ENCODE measurements at places on chromosomes 6 and 20.

DNA sequence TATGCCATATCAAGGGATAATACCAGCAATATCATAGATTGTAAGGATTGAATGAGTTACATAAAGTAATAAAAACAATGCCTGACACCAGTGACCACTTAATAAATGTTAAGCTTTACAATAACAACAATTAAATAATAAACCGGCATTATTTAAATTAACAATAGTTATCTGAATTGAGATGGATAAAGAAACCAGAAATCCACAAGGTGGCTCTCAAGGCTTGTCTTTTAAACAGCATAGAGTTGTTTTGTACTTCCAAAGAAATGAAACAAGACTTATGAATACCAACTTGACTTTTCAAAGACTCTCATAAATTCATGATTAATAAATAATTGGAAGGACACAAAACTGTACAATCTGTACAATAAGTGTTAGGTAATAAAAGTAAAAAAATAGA is 203.1 kb downstream of the ASCC3 start:
- DNase-seq: no peak

DNA sequence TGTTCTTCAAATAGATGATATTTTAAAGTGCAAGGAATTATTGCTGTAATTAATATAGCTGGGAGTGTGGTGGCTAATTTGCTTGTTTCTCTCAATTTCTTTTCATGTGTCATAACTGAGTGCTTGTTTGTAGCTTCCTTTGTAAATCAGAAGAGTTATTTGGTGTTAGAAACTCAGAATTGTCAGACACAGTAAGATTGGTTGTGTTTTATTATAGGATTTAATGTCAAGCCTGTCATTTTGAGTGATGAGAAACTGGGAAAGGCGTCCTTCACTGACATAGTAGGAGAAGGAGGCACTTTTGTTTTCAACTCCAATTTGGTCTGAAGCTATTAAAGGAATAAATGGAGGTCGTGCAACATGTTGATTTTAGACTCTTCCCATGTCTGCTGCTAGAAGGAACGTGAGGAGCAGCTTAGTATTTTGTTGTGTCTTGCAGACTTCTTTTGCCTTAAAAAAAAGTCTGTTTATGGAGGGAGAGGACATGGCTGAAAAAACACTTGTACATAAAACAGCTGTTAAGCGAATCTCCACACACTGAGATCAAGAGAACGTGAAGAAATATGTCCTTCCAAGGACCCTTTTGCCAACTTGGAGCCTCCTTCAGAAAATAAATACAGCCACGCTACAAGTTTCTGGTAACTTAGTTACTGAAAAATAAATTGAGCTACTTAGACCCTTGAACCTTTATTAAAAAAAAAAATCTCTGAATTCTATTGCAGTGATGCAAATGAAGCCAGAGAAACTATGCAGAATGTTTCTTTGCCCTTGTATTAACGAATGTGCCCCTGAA is 59.5 kb downstream of the BMP6 start:
- DNase-seq: no peak

DNA sequence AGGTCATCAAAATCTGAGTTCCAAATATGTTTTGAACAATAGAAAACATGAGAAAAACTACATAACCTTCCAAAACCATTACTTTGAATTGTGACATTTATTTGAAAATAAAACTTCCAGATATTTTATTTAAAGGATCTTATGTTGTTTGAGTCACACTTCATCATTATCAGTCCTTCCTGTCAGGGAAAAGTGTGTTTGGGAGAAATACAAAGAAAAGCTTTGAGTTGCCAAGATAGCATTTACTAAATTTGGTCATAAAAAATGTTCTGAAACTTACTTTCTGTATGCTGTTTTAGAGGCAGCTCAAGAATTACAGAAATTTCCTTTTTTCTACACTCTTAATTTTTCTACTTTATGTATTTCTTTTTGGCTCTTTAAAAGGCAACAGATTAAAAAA is 208.2 kb upstream of the RIN2 start:
- no peak for DNase-seq

DNA sequence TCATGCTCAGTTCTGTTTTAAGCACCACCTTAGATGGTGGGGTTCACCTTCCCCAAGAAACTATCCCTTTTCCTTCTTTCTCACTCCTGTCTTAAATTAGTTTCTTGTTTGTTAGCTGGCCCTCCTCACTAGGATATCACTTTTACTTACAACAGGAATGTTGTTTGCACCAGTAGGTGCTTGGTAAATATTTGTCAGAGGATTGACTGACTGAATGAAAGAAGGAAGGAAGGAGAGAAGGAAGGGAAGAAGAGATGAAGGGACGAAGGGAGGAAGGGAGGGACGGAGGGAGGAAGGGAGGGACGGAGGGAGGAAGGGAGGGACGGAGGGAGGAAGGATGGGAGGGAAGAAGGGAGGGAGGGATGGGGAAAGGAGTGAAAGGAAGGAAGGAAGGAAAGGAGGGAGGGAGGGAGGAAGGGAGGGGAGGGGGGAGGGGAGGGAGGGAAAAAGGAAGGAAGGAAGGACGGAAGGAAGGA is 505 bp upstream of the KCNK15 start:
- no peak for DNase-seq

GRCh38 chr6:21228876-21229460 is 364.6 kb upstream of the SOX4 start:
- no peak for DNase-seq

DNA sequence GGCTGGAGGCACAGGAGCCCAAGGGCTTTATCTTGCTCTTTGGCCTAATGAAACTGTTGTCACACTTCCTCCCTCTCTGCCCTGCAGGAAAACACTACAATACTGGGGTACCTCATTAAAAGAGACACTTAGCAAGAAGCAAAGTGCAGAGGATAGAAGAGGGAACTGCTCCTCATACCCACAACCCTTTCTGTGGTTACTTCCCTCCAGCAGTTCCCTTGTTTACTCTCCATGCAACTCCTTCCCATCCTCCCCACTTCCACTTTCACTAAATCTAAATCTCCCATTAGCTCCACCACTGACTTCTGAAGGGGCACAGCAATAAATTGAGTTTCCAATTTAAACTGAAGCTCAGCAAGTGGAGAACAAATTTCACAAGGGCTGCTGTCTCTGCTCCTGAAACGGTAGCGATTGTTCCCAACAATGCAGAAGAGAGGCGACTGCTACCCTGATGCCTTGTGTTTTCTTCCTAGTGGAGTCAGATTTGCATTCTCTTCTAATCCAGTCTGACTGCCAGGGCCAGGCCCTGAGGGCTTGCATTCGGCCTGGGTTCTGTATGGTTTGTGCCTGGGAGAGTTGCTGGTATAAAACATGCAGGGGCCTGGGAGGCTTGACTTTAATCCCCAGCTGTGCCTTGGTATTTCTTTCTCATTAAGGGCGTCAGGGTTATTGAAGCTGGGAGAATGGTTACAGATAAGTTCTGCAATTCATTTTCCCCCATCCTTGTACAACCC is 454.7 kb downstream of the TFAP2B start:
- DNase-seq: no peak

- DNase-seq: no peak
Measured at GRCh38 chr6:157561929-157562810, 181.2 kb downstream of the ZDHHC14 start.

DNA sequence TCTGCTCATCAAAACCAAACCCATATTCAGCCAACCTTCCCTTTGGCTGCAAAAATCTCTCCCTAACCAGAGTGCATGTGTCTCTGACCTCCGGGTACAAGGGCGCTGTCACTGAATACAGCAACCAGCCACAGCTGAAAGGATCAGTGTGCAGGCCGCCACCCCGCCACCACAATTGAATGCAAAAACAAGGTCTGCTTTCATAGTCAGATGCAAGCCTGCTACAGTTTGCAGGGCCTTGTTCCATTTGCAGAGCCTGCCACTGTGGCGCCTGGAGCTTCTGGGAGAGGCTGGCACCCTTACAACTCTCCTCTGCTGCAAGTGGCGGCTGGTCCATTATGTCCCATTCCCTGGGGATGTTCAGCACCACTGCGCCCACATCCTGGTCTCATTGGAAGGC is 23.5 kb downstream of the MDGA1 start:
- no peak for DNase-seq

- no peak for DNase-seq
Measured at GRCh38 chr6:45478240-45478639, 100.5 kb upstream of the SUPT3H start.

DNA sequence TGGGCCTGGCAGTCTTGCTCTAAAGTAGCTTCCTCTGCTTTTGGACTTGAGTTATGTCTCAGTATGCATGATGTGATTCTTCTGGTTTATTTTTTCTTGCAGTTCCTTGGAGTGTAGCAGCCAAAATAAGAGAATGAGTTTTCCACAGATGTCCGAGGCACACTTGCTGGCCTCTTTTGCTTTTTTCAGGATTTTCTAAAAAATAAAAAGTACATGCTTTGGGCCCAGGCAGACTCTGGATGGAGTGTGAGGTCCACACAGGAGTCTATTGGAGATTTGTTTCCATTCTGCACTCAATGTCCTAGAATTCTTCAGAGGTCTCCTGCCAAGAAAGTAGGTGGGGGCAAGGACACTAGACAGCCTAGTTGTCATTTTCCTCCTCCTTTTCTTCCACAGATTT is 477.6 kb downstream of the EPM2A start:
- no peak for DNase-seq

- peak; percentile 47 for DNase-seq
Measured at GRCh38 chr6:113103634-113104361, 753.3 kb upstream of the MARCKS start.

GRCh38 chr6:84390334-84390733 is 162.9 kb upstream of the CEP162 start:
- no peak for DNase-seq

DNA sequence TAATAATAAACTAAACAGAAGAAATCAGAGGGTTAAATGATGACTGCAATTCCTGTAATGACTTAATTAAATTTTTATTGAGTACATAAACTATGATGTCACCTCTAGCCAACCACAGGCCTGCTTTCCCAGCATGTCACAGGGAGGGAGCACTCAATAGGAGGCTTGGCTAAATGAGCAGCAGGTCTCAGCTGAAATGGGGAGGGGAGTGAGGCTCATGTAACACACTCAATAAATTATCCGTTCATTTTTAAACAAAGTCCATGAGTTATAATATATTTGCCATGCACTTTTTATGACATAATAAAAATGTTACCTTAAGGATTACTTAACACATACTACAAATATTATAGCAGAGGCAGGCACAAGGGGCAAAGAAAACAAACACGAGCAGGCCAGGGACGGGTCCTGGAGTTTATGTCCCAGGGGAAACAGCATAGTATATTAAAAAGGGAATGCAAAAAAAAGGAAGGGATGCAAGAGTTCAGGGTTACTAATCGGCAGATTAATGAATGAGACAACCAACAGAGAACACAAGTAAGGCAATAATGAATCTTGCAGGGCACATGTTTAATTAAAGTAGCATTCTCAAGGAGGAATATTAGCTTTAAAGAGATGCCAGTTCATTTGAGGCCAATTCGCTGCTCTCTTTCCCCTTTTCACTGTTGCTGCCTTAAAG is 27.1 kb upstream of the FAM83C start:
- DNase-seq: no peak

GRCh38 chr20:50136822-50137599 is 16.5 kb downstream of the PEDS1 start:
- no peak for DNase-seq

GRCh38 chr20:11454966-11455799 is 462.5 kb upstream of the BTBD3 start:
- DNase-seq: peak; percentile 5

GRCh38 chr20:4116091-4116490 is 100.7 kb upstream of the RNF24 start:
- DNase-seq: no peak

DNA sequence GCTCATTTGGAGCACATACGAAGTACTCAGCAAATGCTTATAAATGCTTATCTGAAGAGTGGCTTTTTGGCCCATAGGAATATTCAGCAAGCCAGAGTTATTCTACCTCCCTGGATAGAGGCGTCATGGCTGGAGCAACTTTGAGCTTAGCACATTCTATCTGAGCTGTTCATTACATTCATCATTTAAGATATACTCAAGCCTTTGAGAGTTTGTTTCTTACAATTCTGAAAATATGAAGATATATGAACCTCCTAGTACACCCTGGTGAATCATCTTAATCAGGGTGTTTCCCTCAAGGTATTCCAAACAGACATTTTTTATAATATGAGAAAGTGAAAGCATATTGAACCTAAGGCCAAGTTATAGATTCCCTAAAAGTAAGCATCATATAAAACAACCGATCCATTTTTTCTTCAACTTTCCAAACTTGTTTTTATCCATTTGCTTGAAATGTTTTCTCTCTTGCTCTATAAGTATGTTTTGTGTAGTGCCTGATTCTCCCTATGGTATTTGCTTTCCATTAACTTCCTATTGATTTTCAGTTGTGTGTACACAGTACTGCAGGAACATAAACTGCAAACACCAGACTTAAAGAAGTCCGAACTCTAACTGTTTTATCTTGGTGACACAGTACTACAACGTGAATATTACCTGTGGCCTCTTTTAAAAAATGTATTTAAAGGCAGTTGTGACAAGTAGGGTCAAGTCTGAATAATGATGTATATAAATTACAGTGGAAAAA is 139.7 kb upstream of the PTPRK start:
- peak; percentile 7 for DNase-seq

GRCh38 chr6:47679322-47679906 is 19.0 kb upstream of the ADGRF4 start:
- DNase-seq: no peak

DNA sequence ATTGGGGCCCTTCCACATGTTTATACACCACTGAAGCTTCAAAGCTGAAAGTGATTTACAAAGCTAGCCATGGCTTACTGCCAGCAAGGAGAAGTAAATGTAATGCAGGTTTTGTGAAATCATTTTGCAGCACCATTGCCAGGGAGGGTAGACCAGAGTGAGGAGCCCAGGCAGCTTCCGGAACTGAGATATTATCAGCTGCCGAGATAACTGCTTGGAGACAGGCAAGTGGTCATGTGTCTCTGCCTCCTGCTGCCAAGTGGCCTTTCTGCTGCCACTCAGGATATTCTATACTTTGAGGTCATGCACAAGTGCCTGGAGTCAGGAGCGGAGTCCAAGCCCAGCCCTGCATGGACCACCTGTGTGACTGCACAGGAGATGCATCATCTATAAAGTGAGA is 160.2 kb downstream of the SYNDIG1 start:
- peak; percentile 31 for DNase-seq

GRCh38 chr6:157666729-157667128 is 156.3 kb upstream of the SNX9 start:
- DNase-seq: no peak
